ENCODE measurements at places on chromosomes 4 and X.

- no peak for DNase-seq
Measured at GRCh38 chrX:102979536-102979935, 42.5 kb downstream of the RAB40AL start.

DNA sequence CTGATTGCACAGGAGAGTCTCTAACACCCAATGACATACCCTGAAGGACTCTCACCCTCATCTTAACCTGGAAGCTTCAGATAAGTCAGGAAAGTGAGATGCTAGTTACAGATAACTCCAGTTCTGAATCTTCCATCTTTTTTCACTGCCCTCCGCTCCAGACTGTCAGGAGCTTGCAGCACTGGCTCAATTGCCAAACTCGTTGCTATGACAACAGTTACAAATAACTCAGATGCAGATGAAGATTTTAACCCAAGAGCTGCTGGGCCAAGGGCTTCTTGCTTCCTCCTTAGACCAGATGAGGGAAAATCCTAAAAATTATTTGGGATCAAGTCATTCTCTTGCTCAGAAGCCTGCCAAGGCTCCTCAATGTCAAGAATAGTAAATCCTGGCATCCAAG is 109.1 kb upstream of the HUWE1 start:
- no peak for DNase-seq

DNA sequence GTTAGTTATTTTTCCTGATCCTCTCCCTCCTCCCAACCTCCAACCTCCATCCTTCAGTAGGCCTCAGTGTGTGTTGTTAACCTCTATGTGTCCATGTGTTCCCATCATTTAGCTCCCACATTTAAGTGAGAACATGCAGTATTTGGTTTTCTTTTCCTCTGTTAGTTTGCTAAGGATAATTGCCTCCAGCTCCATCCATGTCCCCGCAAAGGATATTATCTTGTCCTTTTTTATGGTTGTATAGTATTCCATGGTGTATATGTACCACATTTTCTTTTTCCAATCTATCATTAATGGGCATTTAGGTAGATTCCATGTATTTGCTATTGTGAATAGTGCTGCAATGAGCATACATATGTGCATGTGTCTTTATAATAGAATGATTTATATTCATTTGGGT is 54.5 kb downstream of the TEX13C start:
- no peak for DNase-seq

DNA sequence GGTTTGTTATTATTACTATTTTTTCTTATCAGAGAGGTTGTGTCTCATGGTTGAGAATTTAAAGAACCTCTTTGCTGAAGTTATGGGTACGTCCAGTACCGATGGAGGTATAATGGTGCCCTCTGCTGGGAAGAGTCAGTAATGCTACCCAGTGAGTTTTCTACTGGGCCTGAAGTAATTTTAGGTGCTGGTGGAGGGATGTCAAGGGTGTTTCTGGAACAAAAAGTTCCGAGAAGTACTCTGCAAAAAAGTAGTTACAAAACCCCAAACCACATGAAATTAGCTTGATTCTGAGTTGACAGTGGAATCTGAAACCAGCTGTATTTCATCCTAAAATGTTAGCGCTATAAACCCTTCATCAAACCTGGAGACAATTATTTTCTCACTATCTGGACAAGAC is 102.5 kb upstream of the MID1 start:
- no peak for DNase-seq

- no peak for DNase-seq
Measured at GRCh38 chr4:184899261-184900134, 73.7 kb upstream of the ACSL1 start.

DNA sequence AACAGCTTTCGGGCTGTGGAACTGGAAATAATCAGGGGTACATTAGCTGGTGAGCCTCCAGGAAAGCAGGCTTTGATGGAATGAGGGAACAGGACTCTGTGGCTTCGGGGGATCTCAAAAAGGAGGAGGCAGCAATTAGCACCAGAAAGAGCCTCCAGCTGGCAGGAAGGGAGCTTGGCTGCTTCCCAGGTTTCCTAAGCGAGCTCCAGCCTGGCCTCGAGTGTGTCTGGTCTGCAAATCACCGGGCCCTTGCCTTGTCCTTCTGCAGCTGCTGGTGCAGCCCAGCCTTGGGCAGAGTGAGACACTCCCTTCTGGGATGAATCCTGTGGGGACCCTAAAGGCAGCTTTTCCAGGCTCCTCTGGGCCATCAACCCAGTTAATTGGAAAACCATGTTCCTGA is 10.7 kb upstream of the PDHA1 start:
- DNase-seq = peak; percentile 67

DNA sequence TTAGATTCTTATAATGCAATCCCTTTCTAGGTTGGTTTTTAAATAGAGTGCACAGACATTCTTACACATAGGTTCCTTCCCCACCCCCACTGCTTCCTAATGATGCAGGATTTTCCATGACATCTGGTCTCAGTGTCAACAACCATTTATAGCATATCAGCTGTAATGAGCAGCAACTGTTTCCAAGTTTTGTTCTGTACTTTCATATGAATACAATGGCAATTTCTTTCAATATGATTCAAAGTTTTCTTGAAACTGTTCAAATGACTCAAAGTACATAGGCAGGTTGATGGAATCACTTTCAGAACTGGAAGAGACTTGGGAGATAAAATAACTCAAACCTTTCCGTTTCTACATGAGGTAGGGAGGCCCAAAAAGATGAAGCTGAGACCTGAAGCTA is 220.7 kb downstream of the CAMK2D start:
- DNase-seq = no peak

- no peak for DNase-seq
Measured at GRCh38 chrX:42954880-42955279, 176.9 kb upstream of the PPP1R2C start.

DNA sequence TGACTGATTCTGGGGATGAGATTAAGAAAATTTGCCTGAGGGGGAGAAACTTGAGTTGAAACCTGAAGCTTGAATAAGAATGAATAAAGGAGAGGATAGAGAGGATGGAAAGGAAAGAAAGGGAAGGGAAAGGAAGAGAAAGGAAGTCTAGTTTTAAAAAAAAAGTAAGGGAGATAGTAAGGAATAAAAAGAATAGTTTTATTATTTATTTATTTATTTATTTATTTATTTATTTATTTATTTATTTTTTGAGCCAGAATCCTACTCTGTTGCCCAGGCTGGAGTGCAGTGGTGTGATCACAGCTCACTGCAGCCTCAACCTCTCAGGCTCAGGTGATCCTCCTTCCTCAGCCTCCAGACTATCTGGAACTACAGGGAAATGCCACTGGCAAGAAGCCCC is 62.0 kb upstream of the NAF1 start:
- DNase-seq = no peak

DNA sequence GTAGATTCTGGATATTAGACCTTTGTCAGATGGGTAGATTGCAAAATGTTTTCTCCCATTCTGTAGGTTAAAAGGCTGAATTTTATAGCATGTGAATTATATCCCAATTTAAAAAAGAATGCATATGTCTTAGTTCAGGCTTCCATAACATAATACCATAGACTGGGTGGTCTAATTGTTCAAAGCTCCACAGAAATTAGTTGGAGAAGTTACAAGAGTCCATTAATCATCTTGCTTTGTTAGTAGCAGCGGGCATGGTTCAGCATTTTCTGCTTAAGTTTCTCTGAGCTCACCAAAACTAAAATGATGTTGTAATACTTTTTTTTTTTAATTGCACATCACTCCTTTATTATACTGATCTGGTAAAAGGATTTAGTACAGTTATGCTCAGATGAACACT is 1.8 kb downstream of the PGAM4 start:
- no peak for DNase-seq

GRCh38 chr4:94576210-94576609 is 124.5 kb downstream of the PDLIM5 start:
- DNase-seq = no peak

- DNase-seq = no peak
Measured at GRCh38 chrX:50327235-50327634, 122.7 kb downstream of the CCNB3 start.

Measured in vagina (tissue), 2 donors.